ENCODE measurements at places on chromosomes 5 and 9.

GRCh38 chr5:134738963-134739661 lies 764 bp downstream of the CAMLG start:
- no peak for DNase-seq

DNA sequence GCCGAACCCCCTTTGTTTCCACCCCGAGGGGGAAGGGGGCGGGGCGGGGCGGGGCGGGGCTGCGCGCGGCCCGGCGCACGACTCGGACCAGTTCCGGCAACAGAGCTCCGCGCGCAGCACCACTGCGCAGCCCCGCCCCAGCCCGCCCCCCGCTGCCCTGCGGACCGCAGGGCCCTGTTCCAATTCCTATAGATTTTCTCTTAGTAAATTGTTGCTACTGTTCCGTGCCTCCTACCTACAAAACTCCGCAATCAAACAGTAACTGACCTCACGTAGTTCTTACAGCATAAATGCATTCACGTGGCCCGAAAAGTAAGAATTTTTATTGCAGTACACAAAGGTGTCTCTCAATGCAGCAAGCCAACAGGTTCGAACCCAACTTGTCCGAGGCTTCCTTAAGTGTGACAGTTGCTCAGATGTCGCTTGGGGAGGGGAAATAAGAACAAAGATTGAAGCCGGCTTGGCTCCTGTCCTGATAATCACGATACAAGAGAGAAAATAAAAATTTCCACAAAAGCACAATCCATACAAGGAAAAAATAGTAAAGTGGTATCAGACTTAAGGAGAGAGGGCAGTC lies 1.2 kb upstream of the RNF38 start:
- no peak for DNase-seq

DNA sequence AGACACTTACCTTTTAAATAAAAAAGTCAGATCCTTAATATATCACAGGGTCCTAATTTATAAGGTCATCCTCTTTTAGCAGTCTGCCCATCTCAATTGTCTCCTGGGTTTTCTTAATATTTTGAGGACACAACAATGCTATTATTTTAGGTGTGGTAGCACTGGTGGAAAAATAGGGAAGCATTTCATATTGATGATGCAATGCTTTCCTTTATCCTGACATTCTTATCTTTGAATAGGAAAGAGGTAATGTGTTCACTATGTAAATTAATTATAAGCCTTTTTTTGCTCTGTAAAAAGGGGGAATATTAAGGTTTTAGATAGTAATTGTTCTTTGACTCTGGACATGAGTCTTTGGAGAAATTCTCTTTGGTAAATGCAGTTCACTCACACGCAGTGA lies 164.7 kb downstream of the YTHDC2 start:
- no peak for DNase-seq

- no peak for DNase-seq
These were observed 26.5 kb downstream of the CDKN2A start for GRCh38 chr9:21967702-21968101.

DNA sequence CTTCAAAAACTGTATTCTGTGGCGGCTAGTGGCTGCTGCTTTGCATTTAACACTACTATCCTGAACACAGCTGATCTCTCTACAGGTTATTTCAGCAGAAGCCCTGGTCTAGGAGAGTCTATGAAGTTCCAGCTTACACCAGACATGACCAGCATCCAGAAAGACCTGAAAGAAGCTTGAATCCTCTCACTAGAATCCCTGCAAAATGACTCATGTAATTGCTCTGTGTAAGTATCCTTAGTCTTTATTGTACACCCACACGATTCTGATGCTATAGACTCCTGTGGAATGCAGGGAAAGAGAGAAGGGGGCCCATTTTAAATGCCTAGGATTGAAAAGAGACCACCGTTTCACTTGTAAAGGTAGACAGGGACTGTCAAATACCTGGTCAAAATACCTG lies 859 bp upstream of the GRIA1 start:
- DNase-seq = no peak

DNA sequence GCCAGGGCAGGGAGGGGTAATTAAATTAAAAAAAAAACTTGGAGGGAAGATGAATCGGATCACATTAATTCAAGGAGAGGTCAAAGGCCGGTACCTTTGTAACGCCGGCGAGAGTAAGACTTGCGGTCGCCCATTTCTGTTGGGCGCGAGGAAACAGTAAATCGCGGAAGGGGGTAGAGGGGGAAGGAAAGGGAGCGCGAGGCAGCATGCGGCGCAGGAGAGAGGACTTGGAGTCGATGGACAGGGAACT lies 324 bp upstream of the RGMB start:
- no peak for DNase-seq

DNA sequence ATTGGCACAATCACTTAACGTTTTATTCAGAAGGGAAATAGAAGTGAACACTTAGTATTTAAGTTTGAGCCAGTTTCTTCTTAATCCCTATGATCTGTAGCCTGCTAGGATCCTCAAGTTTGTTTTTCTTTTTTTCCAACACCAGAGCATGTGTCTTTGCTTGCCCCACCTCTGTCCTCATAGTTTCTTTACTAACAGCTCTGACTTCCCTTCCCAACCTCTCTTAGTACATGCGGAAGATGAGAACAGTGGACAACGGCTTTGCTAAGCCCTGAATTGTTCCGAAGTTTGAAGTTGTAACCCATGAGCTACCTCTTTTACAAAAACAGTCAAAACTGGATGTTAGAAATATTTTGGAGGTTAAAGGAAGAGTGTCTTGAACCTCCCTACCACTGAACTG lies 61.7 kb upstream of the TAF11L2 start:
- DNase-seq = no peak

DNA sequence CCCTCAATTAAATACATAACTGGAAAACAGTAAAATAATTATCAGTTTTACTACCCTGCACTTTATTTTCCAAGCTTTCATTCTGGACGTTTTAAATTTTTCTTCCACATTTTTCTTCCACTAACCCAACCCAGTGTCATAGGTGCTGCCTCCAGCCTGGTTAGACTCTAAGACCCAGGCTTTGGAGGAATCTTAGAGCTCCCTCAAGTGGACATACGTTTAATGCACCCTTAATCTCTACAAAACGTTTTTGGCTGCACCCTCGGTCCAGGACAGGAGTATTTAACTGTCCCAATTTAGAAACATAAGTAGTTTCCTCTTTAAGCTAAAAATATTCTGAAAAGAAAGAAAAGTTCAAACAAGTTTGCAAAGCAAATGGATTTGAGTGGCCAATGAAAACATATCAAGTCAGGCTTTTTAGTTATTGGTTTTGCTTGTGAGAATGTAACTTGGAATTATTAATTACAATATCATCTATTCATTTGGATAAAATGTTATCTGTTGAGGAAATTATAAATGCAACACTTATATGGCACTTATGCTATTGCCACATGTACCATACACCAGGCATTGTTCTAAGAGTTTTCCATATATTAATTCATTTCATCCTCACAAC lies 38.9 kb downstream of the CDH6 start:
- no peak for DNase-seq

GRCh38 chr5:121668635-121669034 lies 183.0 kb upstream of the FTMT start:
- DNase-seq = no peak

GRCh38 chr5:97943036-97943435 lies 760.0 kb upstream of the RIOK2 start:
- DNase-seq = no peak

GRCh38 chr9:95296761-95297160 lies 20.7 kb downstream of the FANCC start:
- DNase-seq = no peak

GRCh38 chr9:137987244-137988030 lies 109.9 kb downstream of the CACNA1B start:
- DNase-seq = no peak

- no peak for DNase-seq
These were observed 41.4 kb upstream of the F2R start for GRCh38 chr5:76674330-76675066.

GRCh38 chr5:127769386-127769785 lies 66.2 kb downstream of the CCDC192 start:
- DNase-seq = no peak

- no peak for DNase-seq
These were observed 119.1 kb upstream of the CLINT1 start for GRCh38 chr5:157978061-157978460.

DNA sequence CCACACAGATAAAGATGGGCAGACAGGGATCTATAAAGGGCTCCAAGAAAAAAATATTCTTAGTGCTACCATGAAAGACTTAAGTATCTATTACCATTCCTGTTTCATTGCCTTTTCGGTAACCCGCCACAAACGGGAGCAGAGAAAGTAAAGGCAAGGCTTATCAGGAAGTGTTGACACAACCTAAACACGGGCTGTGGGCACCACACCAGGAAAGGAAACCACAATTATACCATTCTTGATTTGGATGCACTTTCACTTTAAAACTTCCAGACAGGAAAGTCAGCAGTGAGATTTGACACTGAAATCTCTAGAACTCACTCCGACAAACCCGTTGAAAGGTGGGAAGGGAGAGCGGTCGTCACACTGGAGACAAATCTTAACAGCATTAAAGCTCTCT lies 6.5 kb downstream of the TLE1 start:
- DNase-seq = no peak

- DNase-seq = no peak
These were observed 3.6 kb upstream of the CCNJL start for GRCh38 chr5:160315968-160316367.

- DNase-seq = no peak
These were observed at the start of gene PCDH1 for GRCh38 chr5:141878186-141878710. Gene PCDH1, minus strand, starts transcription at chr5:141878410. Its CDS starts 148 bp downstream, at chr5:141878262.

DNA sequence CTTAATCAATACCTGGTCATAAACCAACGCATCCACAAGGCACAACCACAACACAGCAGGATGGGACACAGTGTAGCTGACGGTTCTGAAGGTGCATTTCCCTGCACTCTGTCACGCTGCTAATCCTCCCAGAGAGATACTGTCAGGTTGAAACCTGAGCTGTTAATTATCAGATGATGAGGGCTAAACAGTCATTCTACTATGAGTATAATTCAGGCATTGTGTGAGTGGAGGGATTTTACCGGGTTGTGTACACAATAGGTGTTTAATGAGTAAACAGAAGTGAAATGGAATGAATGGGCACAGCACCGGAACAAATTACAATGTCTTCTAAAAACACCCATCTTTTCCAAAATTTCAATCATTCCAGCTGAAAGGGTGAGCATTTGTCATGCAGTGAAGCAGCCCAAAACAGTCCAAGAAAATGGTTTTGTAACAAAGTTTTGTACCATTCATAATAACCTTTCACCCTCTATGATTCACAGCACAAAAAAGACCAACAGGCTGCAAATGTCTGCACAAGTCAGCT lies 71.5 kb downstream of the ABCA1 start:
- DNase-seq = no peak

- DNase-seq = no peak
These were observed 3.2 kb upstream of the TMEM245 start for GRCh38 chr9:109122726-109123621.

DNA sequence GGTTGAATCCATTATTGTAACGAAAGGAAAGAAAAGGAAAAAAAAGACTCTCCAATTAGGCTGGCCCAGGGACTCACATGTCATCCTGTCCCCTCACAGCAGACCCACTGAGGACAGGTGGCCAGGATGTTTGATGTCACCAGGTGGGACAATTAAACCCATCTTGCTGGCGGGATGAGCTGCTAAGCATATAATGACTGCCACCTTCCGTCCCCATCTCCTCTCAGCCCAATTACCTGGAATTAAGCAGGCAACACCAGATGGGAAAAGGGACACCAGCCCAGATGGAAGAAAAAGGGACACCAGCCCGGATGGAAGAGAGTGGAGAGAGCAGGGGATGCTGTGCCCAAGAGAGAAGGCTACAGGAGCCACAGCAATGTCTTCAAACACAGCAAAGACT lies 116.6 kb upstream of the SARDH start:
- no peak for DNase-seq

GRCh38 chr5:127988146-127988760 lies 95.3 kb upstream of the SLC12A2 start:
- DNase-seq = no peak

DNA sequence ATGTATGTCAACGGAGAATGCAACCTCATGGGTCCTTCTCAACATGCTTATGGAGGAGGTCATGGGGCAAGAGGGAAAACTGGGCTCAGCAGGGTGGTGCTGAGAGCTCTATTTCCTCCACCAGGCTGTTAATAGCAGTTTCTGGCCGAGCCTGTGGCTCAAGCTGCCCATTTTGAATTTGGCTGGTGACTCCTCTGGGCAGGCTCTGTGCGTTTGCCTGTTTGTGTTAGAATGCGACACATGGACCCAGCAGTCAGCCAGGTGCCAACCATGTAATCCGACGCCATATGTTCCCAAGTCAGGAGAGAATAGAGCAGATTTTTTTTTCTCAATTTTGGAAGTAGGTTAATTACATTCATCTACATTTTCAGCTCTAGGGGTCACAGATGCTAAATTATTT lies 387.7 kb upstream of the CLINT1 start:
- DNase-seq = no peak

Measured in stimulated activated CD8-positive, alpha-beta memory T cell treated with anti-CD3 and anti-CD28 coated beads, Interleukin-2, amount 100 ng/mL, for 1 hour (primary cell).